ENCODE measurements at places on chromosomes 7 and 10.
A peak's percentile ranks its signal among the peaks of the same experiment; 100 is the strongest.

- H3K4me1 ChIP-seq, result peaks cover 69% of the 10 kb centered on the region
- peak overlapping the region; percentile 98 for H3K27ac ChIP-seq
- peak overlapping the region; percentile 44 for H3K4me3 ChIP-seq
- peaks cover 27% of the 10 kb centered on the region for H3K36me3 ChIP-seq
- H3K27me3 ChIP-seq, result no peaks in the 10 kb centered on the region
Observed at GRCh38 chr10:102649797-102650654, 5.7 kb downstream of the TRIM8 start.

DNA sequence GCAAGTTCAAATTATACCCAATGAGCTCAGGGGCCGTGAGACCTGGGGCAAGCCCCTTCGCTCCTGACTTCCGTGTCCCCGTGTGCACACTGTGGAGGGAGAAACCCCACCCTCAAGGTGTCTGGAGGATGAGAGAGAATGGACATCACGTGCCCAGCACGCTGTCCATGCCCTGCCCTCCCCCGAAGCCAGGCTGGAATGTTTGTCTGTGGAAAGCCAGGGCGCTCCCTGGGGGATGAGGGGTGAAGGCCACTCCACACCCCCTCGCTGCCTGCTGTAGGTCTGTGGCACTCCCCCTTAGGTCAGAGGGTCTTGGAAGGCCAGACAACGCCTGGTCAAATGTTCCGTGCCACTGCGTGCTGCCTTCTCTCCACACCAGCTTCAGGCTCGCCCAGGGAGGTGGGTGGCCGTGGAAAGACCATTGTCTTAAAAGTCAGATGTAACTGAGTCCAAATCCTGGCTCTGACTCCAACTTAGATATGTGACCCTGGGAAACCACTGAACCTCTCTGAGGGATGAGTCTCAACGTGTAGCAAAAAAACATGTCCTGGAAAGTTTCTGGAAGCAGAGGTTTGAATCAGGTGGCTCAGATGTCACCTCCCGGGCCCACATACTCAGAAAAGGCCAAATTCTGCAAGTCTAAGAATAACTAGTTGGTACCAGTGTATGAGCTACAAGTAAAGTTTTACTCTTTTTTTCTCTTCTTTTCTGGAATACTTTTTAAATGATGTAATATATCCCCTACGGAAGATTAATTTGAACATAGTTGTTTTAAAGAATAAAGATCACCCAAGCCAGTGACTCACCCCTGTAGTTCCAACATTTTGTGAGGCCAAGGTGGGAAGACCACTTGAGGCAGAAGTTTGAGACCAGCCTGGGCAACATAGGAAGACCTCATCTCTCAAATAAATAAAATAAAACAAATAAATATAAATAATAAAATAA is 24.9 kb downstream of the RCC1L start:
- peaks cover 65% of the 10 kb centered on the region for H3K36me3 ChIP-seq
- DNase-seq, result no peak
- no peaks in the 10 kb centered on the region for H3K27me3 ChIP-seq
- H3K27ac ChIP-seq, result no peak overlapping the region
- no peak overlapping the region for H3K4me3 ChIP-seq
- no peaks in the 10 kb centered on the region for H3K4me1 ChIP-seq

- no peak overlapping the region for H3K27ac ChIP-seq
- H3K27me3 ChIP-seq, result no peaks in the 10 kb centered on the region
- H3K4me3 ChIP-seq, result no peak overlapping the region
- no peaks in the 10 kb centered on the region for H3K36me3 ChIP-seq
- no peak for DNase-seq
Observed at GRCh38 chr7:66522518-66522917, 106.2 kb upstream of the KCTD7 start.

- no peak overlapping the region for H3K27ac ChIP-seq
- no peak for DNase-seq
- peaks cover 26% of the 10 kb centered on the region for H3K4me1 ChIP-seq
- H3K27me3 ChIP-seq, result no peaks in the 10 kb centered on the region
- H3K4me3 ChIP-seq, result no peak overlapping the region
Observed at GRCh38 chr7:30474893-30475292, 3.7 kb downstream of the NOD1 start.

- DNase-seq, result no peak
- H3K27ac ChIP-seq, result no peak overlapping the region
- H3K4me3 ChIP-seq, result no peak overlapping the region
- H3K36me3 ChIP-seq, result no peaks in the 10 kb centered on the region
- no peaks in the 10 kb centered on the region for H3K27me3 ChIP-seq
- H3K4me1 ChIP-seq, result no peaks in the 10 kb centered on the region
Observed at GRCh38 chr10:16644146-16644545, 122.5 kb upstream of the C1QL3 start.

Data from naive thymus-derived CD4-positive, alpha-beta T cell (primary cell).